ENCODE measurements at places on chromosomes 12 and 14. TPM values are rescaled to one million over a fixed set of nuclear protein-coding genes. Genes with fewer than 3 reads are reported as not detected.

- no peak for DNase-seq
- no peaks in the 10 kb centered on the region for H3K4me1 ChIP-seq
- H3K4me3 ChIP-seq = no peak overlapping the region
- no peak overlapping the region for H3K27ac ChIP-seq
- no peaks in the 10 kb centered on the region for H3K36me3 ChIP-seq
- H3K27me3 ChIP-seq = no peaks in the 10 kb centered on the region
Measured at GRCh38 chr12:90167518-90168208, 459.0 kb upstream of the ATP2B1 start.

DNA sequence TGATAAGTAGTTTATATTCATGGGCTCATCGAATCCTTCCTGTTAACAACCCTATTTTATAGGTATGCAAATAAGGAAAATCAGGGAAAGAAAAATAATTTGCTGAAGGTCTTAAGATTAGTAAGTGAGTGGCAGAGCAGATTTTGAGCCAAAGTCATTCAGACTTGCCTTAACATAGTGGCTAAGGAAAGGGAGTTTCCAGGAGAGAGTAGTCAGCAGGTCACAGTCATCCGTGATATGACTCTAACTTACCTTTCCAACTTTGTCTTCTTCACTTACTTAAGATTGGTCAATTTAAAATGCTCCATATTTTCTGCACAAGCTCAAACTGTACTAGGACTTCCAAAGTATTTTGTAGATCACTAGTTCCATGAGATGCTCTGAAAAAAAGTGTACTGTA, 46.6 kb downstream of the AKAP6 start:
- H3K4me1 ChIP-seq = peaks cover 8% of the 10 kb centered on the region
- H3K27me3 ChIP-seq = no peaks in the 10 kb centered on the region
- no peak overlapping the region for H3K27ac ChIP-seq
- no peaks in the 10 kb centered on the region for H3K36me3 ChIP-seq

GRCh38 chr14:56816574-56817391, 6.5 kb upstream of the OTX2 start:
- no peak overlapping the region for H3K27ac ChIP-seq
- H3K4me3 ChIP-seq = no peak overlapping the region
- peaks cover 97% of the 10 kb centered on the region for H3K27me3 ChIP-seq
- no peaks in the 10 kb centered on the region for H3K4me1 ChIP-seq

DNA sequence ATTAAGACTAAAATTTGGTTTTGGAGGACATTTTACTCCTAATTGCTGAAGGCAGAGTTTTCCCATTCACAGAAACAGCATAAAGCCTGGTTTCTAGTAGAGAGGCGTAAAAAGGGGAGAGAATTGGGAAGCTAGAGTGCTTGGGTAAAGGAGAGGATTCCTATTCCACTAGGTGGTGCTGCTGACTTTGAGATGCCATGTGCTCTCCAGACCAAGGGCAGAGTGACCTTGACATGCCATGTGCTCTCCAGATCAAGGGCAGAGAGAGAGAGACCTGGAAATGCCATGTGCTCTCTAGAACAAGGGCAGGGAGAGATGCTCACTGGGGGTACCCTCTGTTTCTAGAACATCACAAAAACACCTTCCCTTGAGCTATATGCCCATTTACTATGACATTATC, 176.2 kb upstream of the PDZRN4 start:
- no peak overlapping the region for H3K4me3 ChIP-seq
- DNase-seq = no peak
- H3K27me3 ChIP-seq = no peaks in the 10 kb centered on the region
- H3K36me3 ChIP-seq = no peaks in the 10 kb centered on the region

The CCDC175 gene
- not detected for total RNA-seq

- H3K4me3 ChIP-seq = no peak overlapping the region
- H3K4me1 ChIP-seq = no peaks in the 10 kb centered on the region
- H3K27me3 ChIP-seq = no peaks in the 10 kb centered on the region
- no peak overlapping the region for H3K27ac ChIP-seq
Measured at GRCh38 chr12:83322809-83323208, 636.1 kb downstream of the TMTC2 start.

GRCh38 chr14:100423317-100424010, 100.3 kb downstream of the SLC25A47 start:
- H3K27me3 ChIP-seq = no peaks in the 10 kb centered on the region
- no peaks in the 10 kb centered on the region for H3K36me3 ChIP-seq
- H3K4me1 ChIP-seq = no peaks in the 10 kb centered on the region
- no peak overlapping the region for H3K4me3 ChIP-seq
- no peak overlapping the region for H3K27ac ChIP-seq

The AKAP5 gene
- total RNA-seq = 0.18 TPM

DNA sequence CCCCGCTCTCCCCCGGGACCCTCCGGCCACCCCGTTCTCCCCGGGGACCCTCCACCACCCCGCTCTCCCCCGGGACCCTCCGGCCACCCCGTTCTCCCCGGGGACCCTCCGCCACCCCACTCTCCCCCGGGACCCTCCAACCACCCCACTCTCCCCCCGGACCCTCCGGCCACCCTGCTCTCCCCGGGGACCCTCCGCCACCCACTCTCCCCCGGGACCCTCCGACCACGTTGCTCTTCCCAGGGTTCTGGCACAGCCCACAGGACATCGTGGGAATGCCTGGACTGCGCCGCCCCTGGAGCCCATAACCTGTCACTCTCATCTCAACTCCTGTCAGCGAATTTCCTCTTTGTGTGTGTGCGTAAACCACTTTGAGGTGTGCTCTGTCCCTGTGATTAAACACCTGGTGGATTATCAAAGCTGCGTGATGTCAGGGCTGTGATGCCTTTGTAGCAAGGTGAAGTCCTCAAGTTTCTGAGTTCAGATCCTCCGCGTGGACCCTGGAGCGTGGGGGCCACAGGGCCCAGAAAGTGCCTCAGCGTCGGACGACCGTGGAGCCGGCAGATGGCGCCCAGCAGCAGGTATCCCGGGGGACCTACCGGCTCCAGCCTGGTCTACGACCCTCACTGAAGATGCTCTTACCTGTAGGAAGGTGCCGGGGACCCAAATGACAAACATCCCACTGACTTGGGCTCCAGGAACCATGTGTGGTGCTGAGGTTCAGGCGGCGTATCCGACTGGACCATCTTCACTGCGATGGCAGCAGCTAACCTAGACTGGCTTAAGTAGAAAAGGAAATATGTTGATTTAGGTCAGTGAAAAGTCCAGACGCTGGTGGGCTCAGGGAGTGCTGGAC, 63.2 kb upstream of the GALNT9 start:
- H3K4me1 ChIP-seq = no peaks in the 10 kb centered on the region
- no peak overlapping the region for H3K27ac ChIP-seq
- H3K36me3 ChIP-seq = no peaks in the 10 kb centered on the region
- H3K27me3 ChIP-seq = peaks cover 47% of the 10 kb centered on the region
- peak; percentile 32 for DNase-seq

GRCh38 chr12:45543887-45544286, 185.6 kb upstream of the ARID2 start:
- no peaks in the 10 kb centered on the region for H3K36me3 ChIP-seq
- H3K4me3 ChIP-seq = no peak overlapping the region
- H3K4me1 ChIP-seq = no peaks in the 10 kb centered on the region

- H3K4me3 ChIP-seq = no peak overlapping the region
- DNase-seq = no peak
- H3K36me3 ChIP-seq = no peaks in the 10 kb centered on the region
- peaks cover 17% of the 10 kb centered on the region for H3K4me1 ChIP-seq
- H3K27me3 ChIP-seq = no peaks in the 10 kb centered on the region
Measured at GRCh38 chr12:26101350-26101734, 23.5 kb downstream of the BHLHE41 start.

GRCh38 chr12:63930971-63931370, 86.5 kb downstream of the SRGAP1 start:
- no peak for DNase-seq
- no peak overlapping the region for H3K27ac ChIP-seq
- H3K4me3 ChIP-seq = no peak overlapping the region
- no peaks in the 10 kb centered on the region for H3K27me3 ChIP-seq
- H3K4me1 ChIP-seq = no peaks in the 10 kb centered on the region
- H3K36me3 ChIP-seq = no peaks in the 10 kb centered on the region

The SDS gene
- total RNA-seq = not detected

The ARHGEF25 gene
- 4.2 TPM for total RNA-seq

The DNAH10 gene
- total RNA-seq = 0.84 TPM

Measured in psoas muscle (tissue), 8 donors.